ENCODE measurements at places on chromosomes 1 and 21.

- peak; percentile 93 for DNase-seq
Measured at GRCh38 chr1:117695796-117696490, 90.1 kb downstream of the TENT5C start.

DNA sequence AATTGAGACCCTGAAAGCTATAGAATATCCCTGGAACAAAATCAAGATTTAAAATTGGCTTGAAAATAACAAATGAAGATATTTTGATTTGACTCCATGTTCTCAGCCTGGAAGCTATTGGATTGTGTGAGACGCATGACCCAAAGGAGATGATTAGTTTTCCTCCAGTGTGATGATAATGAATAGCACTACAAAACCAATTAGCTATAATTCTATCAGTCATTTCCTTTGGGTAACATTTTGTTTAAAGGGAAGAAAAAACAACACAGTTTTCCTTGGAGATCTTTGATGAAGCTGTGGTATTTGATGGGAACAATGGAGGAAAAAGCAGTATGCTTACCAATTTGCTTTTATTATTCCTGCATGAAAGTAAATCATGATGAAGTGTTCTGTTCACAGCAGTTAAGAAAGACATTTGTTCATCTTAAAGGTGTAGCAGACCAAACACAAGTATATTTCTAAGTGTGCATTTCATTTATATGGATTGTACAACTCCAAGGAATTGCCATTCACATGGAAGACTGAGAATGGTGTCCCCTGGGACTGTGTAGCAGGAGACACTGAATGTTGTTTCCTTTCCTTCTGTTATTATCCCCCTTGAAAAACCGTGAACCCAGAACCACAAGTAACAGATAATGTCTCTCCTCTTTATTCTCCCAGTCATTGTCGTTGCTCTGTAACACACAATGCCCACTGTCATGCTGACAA lies 111.4 kb downstream of the CACHD1 start:
- DNase-seq: no peak

GRCh38 chr1:94408104-94408830 lies 9.9 kb upstream of the ABCD3 start:
- DNase-seq: no peak

- peak; percentile 3 for DNase-seq
Measured at GRCh38 chr1:4655674-4656532, 1.5 kb downstream of the AJAP1 start.

DNA sequence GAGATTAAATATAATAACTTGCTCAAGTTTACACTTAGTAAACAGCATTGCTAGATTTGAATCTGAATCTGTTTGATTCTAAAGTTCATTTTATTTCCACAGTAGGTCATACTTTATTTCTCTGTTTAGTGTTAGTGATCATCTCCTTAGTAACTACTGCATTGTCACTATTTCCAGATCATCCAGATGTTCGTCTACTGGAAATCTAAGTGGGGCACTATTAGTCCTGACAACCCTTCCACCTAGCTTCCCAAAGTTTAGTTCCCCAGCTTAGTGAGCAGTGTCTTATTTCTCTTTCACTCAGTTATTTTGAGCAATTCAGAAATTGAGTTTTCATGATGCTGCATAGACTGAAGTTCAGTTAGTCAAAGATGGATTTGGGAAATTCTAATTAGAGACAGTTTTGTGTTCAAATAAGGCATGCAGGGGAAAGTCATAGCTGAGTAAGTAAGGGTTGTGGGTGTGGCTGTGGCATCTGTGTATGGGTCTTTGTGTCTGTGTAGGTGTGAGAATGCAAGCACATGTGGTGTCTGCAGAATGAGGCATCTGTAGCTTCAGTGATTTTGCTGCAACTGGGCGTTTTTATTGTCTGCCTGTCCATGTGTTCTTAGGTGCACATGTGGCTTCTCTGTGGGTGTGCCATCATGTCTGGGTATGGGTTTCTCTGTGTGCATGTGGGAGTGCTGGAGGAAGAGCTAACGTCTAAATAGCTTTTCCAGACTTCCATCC lies 107.3 kb downstream of the NTMT2 start:
- no peak for DNase-seq

DNA sequence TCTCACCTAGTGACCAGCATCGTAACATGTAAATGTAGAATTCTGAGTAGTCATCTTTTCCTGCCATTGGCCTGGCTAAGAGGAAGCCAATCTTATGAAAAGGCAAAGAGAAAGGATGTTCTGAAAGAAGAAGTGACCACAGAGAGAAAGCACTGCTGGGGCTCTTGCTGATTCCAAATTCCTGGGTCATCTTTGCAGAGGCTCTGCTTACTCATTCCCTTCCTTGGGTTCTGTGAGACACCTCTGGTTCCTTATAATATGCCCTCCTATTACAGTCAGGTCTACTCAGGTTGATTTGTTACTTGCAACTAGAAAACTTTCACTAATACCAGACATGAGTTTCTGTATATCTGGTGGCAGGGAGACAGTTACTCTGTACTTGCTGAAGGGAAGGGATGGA lies 198.8 kb upstream of the C8B start:
- no peak for DNase-seq

- DNase-seq: no peak
Measured at GRCh38 chr1:78058670-78059069, 12.9 kb downstream of the GIPC2 start.

DNA sequence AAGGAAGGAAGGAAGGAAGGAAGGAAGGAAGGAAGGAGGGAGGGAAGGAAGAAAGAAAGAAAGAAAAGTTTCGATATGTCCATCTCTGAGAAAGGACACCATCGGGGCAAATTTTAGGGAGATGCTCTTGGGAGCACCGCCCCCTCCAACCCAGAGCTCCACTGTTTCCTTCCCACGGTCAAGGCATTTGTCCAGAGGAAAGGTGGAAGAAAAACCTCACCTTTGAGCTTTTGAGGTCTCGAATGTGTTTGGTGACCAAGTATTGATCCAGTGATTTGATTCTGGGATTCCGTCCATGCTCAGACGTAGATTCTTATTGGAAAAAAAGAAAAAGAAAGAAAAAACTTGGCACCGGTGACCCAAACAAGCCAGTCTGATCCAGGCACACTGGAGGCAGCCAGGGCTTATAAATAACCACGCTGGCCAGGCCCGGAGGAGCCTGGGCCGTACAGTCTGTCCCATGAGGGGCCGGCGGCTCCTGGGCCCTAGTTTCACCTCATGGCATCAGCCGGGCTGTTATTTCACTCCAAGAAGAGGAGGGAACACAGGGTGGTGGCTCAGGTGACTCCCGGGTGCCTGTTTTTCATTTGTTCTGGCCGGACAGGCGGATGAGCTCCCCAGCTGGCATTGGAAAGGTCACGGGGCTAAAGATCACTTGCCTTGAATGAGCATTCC lies 36.1 kb upstream of the SLC25A33 start:
- DNase-seq: no peak

GRCh38 chr1:39187275-39188046 lies 17.0 kb upstream of the MACF1 start:
- peak; percentile 34 for DNase-seq

- DNase-seq: peak; percentile 47
Measured at GRCh38 chr1:101748077-101748476, 248.6 kb downstream of the OLFM3 start.

DNA sequence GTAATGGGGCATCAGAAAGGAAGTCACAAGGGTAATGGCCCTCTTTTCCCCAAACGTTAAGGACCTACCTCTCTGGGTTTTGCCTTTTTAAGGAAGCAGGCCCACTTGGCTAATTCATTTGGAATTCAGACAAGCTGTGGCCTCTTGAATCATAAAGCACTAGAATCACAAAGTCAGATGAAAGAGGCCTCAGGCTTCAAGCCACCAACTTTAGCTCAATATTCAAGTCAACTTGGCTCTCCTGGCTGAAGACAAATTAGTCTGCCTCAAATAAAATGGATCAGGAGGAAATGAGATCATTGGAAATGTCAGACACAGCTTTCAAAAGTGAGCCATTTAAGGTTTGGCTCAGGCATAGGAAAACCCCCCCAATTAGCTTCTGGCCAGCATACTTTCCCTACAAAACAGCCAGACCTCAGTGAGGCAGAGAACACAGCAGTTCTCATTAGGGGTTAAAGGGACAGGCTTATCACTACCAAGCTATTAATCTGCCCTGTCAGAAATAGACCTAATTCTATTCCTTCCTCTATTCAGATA lies 34.3 kb downstream of the SLC35D1 start:
- DNase-seq: peak; percentile 75

DNA sequence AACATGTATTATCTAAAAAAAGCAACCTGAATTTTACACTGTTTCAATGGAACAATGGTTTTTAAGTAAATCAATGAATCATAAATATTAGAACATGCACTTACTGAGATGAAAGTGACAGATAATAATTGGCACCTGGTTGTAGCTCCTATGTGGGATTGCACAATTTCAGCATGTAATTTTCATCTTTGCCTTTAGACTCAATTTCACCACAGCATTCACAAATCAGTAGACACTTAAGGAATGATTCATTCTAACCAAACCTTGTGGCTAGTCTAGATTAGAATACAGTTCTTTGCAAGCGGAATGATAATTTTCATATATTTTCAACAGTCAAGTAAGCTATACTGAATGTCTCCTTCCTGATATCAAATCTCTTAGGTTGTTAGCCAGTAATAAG lies 853.4 kb downstream of the KCNT2 start:
- DNase-seq: peak; percentile 82

DNA sequence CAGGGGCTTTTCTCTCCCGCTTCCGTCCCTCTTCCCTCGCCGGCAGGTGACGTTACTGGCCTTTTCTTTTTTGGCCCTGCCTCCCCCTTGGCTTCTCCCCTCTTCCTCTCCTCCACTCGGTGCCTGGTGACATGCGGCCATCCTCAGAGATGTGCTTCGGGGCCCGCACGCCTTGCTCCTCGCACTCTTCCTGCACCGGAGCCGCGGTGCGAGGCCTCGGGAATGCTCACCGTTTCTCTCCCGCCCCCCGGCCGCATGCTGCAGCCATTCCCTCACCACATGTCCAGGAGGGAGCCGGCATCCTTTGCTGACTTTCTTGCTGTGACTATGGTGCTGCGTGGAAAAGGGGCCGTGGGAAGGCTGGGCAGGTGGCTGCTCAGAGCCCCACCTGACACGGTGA lies 39.3 kb downstream of the PDE9A start:
- no peak for DNase-seq

DNA sequence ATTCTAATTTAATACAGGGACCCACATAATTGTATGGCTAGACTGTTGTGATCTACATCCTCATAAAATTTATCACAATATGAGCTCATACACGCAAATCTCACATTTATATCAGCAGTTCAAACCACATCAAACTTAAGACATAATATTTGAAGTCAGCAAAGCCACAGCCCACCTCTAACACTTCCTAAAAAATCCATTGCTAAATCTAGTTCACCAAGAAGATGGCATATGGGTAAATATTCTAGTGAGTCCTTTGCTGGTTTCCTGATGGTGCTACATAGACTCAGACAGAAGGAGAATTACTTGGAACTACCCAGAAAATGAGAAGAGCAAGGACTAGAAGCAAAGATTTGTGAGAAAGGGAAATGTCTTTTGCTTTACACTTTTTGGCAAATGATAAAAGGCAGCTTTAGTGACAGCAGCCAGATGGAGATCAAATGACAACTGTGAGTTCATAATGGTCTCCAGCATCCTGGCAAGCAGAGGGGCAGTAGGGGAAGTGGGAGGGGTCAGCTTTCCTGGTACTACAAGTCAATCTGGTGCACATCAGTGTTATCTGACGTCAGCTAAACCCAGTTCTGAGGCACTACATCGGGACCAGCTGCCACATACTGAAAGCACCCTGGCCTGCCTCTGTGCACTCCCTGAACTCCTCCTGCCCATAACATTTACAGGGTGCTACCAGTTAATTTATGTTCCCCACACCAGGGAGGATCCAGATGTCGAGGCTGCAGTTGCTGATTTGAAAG lies 10.6 kb upstream of the GADD45A start:
- DNase-seq: no peak

DNA sequence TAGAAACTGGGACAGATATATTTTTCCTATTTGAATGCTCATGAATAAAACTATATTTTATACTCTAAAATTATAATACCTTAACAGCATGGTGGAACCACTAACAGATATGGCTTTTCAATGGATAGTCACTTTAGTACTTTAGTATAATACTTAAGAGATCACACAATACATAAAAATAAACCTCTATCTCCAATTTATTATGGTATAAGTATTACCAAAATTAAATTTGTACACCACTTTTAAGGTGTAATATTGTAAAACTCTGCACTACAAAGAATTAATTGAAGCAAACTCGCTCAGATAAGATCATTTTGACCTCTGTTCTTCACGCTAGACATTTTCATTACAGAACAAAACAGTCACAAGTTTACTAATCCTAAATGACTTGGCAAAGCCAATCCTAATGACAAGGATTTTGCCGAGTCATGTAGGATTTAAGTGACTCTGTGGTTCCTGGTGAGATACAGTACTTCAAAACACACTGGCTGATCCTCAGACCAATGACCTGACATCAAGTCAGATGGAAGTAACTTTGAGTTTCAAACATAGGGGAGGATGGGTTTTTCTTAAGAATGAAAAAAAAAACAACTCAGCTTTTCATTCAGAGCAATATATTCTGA lies 200.6 kb downstream of the SMYD3 start:
- no peak for DNase-seq

DNA sequence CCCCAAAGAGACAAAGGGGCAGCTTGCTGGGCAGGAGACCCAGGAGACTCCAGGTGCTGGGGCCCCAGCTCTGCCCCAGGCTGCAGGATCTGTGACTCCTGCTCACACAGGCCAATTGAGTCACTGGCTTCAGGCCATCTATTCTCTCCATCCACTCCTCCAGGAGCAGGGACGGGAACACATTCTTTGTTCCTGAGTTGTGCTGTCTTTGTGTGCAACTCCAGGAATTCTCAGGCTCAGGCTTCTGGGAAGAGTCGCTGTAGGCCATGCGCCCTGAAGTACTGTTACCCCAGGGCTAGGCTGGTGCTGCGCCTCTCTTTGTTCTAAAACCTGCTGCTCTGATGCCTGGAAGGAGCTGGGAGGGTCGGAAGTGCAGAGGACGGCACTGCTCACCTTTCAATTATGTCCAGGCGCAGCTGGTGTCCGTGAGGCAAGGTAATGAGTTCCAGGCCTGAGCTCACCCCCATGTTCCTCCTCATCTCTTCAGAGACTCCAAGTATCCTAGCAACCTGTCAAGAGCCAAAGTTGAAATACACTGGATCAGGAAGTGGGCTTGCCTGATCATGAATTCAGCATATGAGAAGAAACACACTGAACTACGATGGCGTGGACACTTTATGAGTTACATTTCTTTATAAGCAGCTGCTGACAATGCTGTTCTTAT lies 105.9 kb downstream of the BCAR3 start:
- no peak for DNase-seq

DNA sequence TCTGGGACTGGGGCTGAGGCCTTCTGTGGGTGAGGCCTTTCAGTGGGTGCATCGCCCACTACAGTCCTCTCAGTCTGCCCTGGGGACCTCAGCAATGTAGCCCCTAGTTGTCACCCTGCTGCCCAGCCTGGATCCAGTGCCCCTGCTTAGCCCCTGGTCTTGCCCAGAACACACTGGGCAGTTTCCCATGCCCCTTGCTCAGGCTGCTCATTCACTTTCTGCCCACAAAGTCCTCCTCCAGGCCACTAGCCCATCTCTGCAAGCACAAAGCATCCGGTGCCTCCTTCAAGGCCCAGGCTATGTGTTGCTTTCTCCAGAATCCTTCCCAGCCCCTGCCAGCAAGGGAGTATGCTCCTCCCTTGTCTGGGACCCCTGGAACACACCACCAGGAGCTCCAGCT lies 5.4 kb upstream of the ADORA1 start:
- DNase-seq: no peak
